ENCODE measurements at places on chromosomes 6 and 20.
A peak's percentile ranks its signal among the peaks of the same experiment; 100 is the strongest.

GRCh38 chr6:107638493-107638892 lies 148.6 kb downstream of the SOBP start:
- DNase-seq: no peak

DNA sequence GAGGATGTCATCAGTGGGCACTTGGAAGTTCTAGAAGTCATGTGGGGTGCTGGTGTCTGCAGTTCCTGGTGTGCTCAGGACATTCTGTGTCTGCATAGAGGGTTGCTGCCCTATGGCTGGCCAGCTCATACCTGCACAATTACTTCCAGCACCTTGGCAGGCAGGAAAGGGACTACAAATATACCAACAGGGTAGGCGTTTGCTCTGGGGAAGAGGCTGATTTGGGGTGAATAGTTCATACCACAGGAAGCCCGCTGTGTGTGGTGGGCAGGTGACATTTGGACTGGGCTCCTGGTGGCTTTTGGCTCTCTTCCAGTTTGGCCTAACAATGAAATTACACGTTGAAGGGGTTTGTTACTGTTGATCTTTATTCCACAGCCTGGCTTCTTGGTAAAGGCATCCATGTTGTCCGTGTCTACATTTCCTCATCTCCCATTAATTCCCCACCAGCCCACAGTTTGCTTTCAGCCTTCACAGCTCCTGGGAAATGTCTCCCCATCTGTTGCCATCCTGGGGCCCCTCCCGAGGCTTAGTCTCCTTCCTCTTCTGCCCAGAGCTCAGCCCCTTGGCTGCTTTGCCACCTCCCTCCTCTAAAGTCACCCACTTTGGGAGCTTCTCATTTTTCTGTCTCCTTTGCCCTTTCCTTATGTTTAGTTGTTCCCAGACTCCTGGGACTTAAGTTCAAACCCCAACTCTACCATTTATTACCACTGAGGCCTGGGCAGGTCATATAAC lies 88.1 kb downstream of the RSPH3 start:
- peak; percentile 41 for DNase-seq

GRCh38 chr6:117395164-117395563 lies 30.6 kb downstream of the ROS1 start:
- no peak for DNase-seq

GRCh38 chr6:13474360-13474759 lies 13.0 kb downstream of the GFOD1 start:
- no peak for DNase-seq

GRCh38 chr20:44576297-44576696 lies 6.1 kb upstream of the PKIG start:
- no peak for DNase-seq

DNA sequence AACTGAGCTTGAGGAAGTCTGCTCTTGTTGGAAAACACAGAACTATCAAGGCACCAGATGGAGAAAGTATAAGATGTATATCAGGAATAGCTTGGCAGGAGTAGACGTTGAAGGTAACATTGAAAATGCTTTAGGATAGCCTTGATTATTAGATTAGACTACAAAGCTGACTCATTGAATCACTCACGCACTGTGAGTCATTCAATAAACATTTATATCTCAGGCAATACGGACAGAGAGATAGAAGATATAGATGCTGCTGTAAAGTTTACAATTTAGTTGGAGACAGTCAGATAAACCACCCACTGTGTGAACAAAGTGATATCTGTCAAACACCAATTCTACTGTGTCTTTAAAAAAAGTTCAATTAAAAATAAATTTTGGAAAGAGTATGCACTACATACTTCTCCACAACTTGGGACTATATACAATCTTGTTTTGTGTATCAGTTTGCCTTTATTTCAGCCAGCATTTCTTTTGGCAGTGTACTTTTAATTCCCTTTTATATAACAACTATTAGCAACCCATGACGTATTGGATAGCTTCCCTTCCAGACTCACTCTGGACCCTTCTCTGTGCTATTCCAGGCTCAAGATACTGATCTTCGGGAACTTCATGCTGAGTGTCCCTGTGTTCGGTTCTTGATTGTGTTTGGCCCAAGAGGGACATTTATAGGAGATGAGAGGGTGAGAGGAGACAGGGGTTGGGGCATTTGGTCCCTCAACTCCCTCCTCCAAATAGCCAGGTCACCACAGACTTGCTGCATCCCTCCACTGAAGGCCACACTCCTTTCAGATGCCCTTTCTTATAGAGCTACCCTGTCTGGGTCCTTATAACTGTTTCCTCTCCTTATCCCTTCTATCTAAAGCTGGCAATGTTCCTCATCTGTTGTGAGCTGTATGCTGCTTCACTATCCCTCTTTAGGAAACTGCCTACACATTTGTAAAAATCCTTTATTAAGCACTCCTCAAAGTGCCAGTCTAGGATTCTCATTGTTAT lies 176.6 kb upstream of the PTPRK start:
- no peak for DNase-seq

DNA sequence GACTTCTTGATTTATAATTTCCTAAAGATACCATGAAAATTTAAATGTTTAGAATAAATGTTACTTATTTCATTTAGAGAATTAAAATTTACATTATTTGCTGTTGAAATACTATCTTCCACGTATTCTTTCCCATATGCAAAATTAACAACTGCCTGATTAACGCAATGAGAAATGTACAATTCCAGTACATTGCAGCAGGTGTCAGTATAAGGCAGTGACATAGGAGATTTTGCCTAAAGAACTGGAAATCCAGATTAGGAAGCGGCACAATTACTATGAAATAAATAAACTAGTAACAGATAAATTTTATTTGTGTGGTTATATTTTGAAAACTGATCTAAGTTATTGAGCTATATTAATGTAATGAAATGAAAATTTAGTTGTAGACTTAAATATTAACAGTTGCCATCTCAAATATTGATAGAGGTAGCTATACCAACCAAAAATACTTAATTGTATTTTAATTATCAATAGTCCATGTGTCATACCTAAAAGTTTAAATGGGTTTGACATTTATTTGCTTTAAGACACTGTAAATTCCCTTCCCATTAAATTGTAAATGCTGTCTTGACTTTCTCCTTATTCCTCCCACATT lies 300.2 kb downstream of the UTRN start:
- DNase-seq: no peak

DNA sequence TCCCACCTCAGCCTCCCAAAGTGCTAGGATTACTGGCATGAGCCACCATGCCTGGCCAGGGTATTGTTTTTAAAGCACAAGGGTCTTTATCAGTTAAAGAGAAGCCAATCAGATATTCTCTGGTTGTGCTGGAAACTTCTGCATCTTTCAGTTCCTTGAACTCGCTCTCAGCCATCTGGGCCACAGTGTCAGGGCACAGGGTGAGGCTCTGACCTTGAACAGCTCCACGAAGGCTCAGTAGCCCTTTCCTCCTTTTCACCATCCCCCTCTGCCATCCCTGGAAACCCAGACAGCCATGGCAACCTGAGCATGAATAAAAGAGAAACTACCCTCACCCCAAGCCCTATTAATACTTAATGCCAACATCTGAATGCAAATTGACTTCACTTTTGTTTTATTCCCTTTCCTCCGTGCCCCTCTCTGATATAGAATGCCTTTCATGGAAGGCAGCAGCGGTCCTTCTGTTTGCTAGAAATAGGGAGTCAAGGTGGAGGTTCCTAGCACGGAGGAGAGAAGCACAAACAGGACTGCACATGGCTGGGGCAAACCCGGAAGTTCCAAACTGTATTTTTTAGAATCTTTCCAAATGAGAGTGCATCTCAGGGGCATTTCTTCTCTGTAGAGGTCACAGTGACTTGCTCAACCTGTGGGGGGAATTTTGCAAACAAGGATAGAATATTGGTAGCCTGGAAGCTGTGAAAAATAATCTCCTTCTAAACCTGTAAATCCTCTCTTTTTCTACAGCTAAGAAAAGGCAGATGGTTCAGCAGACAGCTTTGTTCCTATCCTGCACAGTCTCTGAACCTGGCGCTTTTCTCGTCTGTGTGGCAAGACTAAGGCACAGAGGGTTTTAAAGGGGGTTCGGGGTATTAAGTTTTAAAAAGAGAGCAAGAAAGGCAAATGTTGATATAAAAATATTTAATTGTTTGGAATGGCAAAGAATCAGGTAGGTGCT lies 176.4 kb upstream of the RREB1 start:
- no peak for DNase-seq

DNA sequence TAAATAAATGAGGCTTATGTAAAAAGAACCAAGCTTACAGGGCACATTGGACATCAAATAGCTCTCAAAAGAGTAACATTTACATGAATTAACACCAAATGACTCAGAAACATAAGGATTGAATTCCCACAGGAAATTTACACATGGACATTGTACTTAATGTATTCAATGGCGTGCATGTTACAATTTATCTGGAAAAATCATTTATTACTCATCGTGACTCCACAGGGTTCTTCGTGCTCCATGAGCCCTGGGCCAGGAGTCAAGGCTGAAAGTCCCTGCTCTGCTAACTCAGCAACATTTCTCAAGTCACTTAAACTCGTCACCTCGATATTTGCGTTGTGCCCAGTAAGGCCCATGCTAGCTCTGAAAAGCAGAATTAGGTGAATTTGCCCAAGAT lies 158.5 kb downstream of the PHACTR1 start:
- DNase-seq: no peak

GRCh38 chr6:35058865-35059522 lies 82.1 kb downstream of the TCP11 start:
- no peak for DNase-seq

GRCh38 chr20:22410556-22411130 lies 173.7 kb downstream of the FOXA2 start:
- DNase-seq: no peak

GRCh38 chr20:4303136-4303535 lies 287.8 kb upstream of the RNF24 start:
- DNase-seq: no peak

DNA sequence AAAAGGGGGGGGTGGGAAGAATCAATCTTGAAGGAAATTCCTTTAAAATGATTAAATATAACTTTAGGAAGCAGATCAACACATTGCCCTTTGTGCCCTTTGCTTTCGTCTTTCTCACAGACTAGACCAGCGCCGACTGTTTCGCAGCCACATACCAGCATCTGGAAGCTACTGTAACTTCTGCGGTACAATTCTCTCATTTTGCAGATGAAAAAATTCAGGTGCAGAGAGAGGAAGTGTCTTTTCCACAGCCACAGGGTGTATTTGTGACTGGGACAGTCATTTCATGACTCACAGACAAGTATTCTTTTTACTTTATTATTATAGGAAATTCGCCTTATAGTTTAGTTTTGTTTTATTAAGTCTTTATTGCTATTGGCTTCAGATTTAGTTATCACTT lies 84.2 kb downstream of the UST start:
- no peak for DNase-seq

GRCh38 chr6:45965792-45966191 lies 49.9 kb downstream of the CLIC5 start:
- DNase-seq: no peak

- DNase-seq: no peak
Measured at GRCh38 chr20:50438986-50439407, 71.2 kb upstream of the PTPN1 start.

DNA sequence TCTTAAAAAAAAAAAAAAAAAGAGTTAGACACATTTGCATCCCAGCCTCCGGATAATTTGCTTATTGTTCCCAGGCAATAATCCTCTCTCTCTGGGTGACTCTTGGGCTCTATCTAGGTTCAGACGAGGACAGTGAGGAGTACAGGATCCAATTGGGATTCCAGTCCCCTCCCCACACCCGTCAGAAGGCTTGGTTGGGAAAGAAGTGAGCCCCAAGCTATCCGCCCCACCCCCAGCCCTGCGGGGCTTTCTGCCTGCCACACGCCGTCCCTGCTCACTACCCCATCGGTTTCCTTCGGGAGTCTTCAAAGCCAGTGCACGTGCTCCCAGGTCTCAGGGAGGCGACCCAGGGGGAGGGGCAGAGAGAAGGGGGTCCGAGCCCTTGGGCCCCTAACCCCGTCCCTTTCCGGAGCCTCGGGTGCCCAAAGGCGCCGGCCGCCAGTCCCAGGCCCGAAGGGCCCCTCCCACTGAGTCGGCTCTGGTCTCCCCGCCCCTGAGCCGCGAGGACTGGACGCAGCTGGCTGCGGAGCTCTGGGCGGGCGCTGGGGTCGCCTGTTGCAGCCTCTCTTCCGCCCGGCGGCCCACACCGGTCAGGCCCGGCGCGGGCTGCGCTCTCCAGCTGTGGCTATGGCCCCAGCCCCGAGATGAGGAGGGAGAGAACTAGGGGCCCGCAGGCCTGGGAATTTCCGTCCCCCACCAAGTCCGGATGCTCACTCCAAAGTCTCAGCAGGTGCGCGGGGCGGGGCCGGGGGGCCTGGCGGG lies 2.5 kb downstream of the MYMX start:
- peak; percentile 78 for DNase-seq

- DNase-seq: no peak
Measured at GRCh38 chr20:7579888-7580287, 360.4 kb downstream of the HAO1 start.

DNA sequence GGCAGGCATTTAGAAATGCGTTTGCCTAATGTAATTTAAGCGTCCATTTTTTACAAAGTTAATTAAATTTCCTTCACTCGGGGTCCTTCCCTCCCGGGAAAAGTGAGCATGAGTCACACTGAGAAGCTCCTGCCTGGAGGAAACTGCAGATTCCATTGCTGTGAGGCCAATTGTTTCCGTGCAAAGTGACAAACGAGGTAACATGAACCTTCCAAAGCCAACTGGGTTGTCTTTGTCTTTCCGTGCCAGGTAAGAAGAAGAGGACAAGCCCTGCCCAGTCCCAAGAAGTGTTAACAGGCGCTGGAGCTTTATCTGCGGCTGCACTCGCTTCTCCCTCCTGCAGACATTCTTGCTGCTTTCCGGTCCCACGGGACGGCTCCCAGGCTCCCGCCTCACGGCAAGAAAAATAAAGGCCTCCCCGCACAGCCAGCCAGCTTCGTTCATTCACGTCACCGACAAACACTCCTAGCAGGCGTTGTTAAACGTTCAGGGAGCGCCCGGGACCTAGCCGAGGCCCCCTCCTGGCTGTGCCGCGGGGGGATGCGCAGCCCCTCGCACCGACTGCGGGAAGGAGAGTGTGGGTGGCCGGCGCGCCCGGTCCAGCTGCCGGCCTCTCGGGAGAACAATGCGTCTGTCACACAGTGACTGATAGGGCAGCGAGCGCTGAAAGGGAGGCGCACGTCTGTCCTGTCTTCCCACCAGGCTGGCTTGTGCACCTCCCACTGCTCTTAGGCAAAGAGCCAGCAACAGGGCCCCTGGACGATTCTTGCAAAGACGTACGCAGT lies 61.5 kb upstream of the HDDC2 start:
- DNase-seq: no peak

DNA sequence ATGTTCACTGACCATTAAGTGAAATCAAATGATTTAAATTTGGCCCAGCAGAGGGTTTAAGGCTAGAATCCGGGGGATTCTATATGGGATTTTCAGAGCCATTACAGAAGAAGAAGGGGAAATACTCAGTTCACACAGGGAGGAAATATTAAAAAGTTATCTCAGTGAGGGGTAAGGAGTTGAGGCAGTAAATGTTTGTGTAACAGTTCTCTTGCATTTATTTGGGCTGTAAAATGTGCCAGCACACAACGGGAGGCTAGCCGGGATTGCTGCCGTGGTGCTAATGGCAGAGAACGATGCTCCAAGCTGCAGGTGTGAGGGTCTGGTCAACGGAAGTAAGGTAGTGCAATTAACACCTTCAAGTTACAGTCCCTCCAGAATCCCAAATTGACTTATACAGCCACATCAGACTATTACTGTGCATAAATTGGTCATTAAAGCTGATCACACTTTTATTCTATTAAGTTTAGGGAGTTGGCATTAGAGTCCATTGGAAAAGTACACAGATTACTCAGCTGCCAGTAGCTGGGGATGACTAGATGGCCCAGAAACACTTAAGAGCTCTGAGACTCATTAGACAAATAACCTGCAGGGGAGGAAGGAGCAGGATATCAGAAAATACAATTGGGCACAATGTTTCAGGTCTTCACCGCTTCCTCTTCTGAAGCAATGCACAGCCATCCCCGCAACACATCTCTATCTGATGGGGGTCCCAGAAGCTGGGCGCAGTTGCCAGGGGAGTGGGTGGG lies 31.3 kb downstream of the PPP1R3G start:
- no peak for DNase-seq
